ENCODE measurements at places on chromosomes 7 and 10.

- no peak for DNase-seq
Measured at GRCh38 chr10:102185811-102186527, 33.8 kb downstream of the NOLC1 start.

DNA sequence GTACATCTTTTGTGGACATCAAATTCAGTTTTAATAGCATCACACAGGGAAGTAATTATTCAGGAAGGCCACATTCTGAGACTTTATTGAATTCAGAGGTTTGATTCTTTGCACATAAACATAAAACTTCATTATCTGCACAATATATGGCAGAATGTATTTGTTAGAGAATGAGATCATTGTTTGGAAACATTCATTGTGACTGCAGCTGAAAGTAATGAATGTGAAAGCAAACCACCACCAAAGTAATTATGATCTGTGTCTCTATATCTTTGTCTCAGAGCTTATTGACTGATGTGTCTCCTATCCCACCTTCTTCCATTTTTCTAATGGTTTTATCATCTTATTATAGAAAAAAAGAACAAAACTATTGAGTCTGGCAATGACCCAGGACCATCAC, 340.9 kb upstream of the PCDH15 start:
- DNase-seq: no peak

DNA sequence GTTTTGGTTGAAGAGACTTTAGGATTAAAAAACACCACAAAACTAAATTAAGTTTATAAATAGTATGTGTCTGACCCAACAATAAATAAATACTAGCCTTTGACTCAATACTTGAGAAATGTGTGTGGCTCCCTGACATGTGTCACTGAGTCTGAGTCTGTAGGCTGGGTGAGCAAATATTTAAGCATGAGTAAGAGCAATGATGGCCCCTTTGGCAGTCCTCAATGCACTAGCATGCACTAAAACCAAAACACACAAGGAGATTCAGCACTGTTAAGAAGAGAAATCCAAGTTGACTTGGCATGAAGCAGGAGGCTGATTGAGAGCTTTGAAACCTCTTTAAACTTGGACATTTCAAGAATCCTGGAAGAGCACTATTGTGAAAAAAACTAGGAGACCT, 37.1 kb downstream of the CCDC71L start:
- DNase-seq: no peak

GRCh38 chr10:14134275-14134674, 196.4 kb downstream of the FRMD4A start:
- DNase-seq: no peak

DNA sequence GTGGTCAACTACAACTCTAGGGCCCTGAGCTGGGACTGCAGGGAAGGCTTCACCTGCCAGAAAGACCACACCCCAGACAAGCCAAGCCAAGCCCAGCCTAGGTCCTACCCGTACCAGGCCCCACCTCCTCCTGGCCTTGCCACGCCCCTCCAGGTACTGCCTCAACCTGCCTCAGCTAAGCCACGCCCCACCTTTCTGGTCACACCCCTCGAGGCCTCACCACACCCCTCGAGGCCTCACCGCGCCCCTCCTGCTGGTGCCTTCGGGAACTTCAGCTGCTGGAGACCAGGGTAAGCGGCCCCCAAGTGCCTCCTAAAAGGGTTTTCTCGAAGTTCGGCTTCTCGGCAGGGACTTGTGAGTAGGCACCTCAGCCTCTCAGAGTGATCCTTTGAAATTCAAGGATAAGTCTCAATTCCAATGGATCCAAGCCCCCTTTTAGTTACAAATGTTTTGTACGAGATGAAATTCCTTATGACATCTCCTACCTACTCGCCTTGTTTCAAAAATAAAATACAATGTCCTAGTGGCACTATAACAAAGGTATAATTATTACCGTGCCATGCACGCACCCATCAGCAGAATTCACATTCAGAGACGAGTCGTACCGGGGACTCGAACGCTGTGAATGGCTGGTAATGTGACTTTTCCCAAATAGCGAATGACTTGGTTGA, 171.2 kb downstream of the ARHGAP21 start:
- peak; percentile 9 for DNase-seq

DNA sequence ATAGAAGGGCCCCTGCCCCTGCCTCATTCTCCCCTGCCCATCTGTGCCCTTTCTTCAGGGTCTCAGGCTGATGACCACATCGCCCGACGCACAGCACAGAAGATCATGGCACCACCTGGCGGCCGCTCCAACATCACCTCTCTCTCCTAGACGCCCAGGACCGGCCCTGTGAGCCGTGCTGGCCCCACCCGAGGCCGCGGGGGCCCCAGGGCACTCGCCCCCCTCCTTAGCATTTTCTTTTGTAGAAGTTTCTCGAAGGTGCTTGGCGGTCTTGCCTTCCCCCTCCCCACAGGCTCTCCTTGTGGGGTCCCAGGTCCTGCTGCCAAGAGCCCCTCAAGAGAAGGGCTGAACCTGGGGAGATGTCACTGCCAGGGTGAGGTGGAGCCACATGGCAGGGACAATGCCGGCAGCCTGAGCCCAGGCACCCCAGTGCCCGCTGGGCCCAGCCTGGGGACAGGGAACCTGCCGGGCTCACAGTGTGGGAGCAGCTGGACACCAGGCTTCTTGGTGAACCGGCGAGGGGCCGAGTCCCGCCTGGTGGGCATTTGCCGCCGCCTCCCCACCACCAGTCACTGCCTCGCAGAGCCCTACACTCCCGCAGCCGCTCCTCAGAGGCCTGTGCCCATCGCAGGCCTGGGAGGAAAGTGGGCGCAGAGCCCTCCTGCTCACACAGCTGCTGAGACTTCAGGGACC, 18.2 kb downstream of the DPYSL4 start:
- DNase-seq: no peak

DNA sequence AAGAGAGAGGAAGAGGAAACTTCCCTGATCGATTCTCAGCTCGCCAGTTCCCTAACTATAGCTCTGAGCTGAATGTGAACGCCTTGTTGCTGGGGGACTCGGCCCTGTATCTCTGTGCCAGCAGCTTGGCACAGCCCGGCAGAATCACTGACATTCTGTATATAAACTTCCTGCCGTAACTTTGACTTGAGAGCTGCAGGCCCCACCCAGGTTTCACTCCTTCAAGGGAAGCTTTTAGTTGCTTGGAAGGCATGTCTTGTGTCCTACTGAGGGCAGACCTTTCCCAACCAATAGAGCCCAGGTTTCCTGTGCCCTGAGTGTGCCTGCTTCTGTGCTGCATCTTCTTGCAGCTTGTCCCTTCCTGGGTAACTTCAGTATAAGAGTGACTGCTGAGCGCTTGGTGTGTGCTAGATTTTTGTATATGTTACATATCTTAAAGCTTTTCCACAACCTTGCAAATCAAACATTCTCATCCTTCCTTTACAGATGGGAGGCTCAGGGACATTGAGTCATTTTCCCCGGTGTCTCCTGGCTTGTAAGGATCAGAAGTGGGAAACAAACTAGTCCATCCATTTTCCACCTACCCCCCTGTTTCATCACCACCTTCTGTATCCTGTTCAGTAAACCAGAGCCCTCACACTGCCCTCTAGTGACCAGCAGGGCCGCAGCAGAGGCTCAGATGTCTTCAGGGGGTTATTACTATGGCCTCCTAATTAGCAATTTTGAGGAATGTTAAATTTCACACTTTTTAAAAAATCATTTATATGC, 225.2 kb upstream of the PRSS58 start:
- no peak for DNase-seq

DNA sequence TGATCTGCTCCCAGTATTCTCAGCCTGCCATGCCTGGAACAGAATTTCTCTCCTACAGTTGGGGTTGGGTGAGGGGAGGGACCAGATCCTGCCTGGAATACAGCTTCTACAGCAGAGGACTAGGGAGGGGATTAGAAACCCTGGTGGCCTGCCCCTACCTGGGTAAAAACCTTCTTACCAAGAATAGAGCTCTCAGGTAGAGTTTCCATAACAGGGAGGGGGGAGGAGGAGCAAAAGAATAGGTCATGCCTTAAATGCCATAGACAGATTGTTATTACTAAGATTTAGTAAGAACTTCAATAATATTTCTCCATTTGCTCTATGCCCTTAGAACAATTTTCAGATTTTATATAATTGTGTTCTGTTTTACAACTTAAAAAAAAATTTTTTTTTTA, 33.5 kb upstream of the TSPAN33 start:
- DNase-seq: no peak
